Natural killer cell (primary cell): ENCODE measurements at places on chromosomes 13 and 19.

DNA sequence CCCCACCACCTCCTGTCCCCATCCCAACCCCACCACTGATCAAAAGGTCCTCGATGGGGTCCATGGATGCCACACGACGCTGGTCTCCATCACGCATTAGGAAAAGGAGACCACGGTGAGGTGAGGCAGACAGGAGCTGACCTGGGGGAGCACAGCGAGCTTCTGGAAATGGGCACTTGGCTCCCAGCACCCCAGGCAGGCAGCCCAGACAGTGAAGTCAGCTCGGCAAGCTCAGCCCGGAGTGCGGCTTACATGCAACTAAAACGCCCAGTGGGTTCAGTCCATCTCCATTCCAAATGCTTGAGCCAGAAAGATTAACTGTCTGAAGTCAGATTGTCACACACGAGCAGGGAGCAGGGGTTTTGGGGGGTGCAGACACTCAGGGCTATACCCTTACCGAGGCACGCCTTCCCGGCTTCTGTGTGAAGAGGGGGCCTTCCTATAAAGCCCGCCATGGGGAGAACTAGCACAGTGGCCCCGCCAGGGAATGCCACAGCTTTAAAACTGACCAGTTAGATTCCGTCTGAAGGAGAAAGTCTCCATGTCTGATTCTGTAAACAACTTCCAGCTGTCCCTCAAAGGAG, 79.4 kb downstream of the SPACA7 start:
- no peaks in the 10 kb centered on the region for H3K36me3 ChIP-seq
- DNase-seq, result peak; percentile 7
- no peaks in the 10 kb centered on the region for H3K27me3 ChIP-seq
- H3K4me3 ChIP-seq, result no peak overlapping the region
- no peaks in the 10 kb centered on the region for H3K4me1 ChIP-seq

DNA sequence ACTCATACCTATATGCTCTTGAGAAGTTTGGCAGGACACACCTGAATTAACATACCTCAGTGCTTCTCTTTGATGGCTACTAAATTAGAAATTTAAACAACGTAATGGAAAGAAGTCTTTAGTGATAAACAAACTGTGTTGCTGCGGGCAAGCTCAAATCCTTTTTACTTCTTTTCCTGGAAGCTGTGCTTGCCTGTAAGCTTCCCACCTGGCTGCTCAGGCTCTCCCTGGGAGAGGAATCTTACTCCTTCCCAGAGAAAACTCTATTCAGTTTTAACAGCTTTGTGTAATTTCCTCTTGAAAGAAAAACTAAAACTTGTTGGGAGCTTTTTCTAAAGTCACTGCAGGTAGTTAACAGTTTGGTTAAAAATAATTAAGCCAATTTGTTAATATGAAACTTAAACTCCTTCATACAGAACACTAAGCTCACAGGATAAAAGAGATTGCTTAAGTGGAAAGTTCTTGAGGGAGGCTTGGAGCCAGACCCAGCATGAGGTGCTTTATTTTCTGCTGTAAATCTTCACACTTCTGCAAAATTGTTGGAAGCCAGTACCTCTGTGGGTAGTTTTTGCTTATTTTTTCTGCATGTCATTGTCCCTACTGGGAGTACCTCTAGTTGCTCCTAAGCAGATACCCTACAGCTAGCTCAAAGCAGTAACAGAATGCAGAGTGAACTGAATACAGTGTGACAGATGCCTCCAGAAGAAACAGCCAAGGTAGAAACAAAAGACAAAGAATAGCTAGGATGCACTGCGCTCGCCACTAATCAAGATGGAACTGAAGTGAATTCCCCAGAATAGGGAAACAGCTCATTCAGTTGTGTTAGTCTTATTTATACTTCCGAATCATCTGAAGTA, 1253.0 kb downstream of the PCDH17 start:
- H3K36me3 ChIP-seq, result no peaks in the 10 kb centered on the region
- no peak overlapping the region for H3K27ac ChIP-seq
- no peaks in the 10 kb centered on the region for H3K27me3 ChIP-seq
- no peak overlapping the region for H3K4me3 ChIP-seq

- peak overlapping the region; percentile 71 for H3K4me3 ChIP-seq
- no peaks in the 10 kb centered on the region for H3K36me3 ChIP-seq
- peak overlapping the region; percentile 91 for H3K27ac ChIP-seq
- peaks cover 23% of the 10 kb centered on the region for H3K4me1 ChIP-seq
- no peaks in the 10 kb centered on the region for H3K27me3 ChIP-seq
Observed at GRCh38 chr13:50911081-50911631, 1.6 kb downstream of the RNASEH2B start.

DNA sequence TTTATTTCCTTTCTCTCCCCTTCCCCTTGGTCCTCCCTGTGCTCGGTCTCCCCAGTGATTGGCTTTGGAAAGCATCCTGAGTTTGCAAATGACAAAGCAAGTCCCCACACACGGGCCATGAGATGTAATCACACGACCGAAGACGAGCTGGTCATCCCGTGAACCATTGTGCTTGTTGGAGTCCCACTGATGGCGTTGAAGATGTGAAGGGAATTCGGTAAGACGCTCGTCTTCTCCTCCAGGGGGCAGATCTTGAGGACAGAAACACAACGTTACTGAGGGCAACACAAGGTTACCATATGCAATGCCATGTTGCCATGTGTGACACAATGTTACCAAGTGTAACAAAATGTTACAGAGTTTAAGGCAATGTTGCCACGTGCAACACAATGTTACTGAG, 42.0 kb upstream of the SLC15A1 start:
- H3K27me3 ChIP-seq, result no peaks in the 10 kb centered on the region
- H3K4me1 ChIP-seq, result no peaks in the 10 kb centered on the region
- H3K4me3 ChIP-seq, result no peak overlapping the region

DNA sequence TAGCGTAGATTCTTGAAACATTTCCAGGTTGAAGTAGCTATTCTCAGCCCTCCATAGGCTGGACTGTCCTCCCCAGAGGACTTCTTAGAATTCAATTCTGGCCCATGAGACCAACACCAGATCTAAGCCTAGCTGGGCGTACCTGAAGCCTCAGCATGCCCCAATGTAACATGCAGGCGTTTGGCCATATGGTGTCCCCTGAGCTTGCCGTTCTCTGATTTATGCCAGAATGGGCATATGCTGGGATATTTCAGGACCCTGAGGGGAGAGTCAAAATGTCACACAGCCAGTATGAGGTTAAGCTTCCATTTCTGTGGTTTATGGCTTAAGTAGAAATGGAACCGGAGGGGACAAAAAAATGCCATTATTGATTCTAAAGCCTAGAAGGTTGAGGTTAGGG, 317.7 kb upstream of the OBI1 start:
- H3K4me3 ChIP-seq, result no peak overlapping the region
- H3K4me1 ChIP-seq, result no peaks in the 10 kb centered on the region
- no peak for DNase-seq

DNA sequence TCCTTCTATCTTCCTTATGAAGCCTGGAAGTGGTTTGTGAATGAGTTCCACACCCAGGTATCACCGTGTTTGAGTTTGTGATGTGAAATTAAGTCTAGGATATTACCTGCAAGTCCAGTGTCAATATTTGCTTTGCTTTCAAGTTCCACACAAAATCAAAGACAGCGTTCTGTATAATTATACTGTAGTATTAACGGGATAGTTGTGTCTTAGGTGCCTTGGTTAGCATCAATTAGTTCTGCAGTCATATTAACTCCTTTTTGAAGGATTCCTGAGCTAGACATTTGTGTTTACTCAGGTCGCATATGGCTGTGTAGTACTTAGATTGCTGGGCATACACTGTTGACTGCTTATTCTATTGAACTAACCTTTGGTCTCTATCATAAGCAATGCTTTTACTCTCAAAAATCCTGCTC, 54.4 kb downstream of the ERCC5 start:
- no peak overlapping the region for H3K4me3 ChIP-seq
- H3K27ac ChIP-seq, result no peak overlapping the region
- H3K27me3 ChIP-seq, result no peaks in the 10 kb centered on the region
- H3K36me3 ChIP-seq, result no peaks in the 10 kb centered on the region

GRCh38 chr19:34082289-34083077, 89.8 kb upstream of the LSM14A start:
- no peaks in the 10 kb centered on the region for H3K4me1 ChIP-seq
- no peak for DNase-seq

DNA sequence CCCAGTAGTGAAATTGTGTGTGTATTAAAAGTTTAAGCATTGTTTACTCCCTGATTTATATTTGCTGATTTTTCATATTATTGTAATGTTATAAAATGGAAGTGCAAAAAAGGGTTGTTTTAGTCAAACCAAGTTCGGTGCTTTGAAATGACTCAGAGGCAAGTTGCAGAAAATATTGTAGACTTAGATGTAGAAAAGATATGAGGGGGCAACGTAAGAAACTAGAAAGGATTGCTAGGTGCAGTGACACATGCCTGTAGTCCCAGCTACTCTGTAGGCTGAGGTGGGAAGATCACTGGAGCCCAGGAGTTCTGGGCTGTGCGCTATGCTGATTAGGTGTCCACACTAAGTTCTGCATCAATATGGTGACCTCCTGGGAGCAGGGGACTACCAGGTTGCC, 16.1 kb upstream of the LPAR6 start:
- no peaks in the 10 kb centered on the region for H3K4me1 ChIP-seq
- no peak for DNase-seq

DNA sequence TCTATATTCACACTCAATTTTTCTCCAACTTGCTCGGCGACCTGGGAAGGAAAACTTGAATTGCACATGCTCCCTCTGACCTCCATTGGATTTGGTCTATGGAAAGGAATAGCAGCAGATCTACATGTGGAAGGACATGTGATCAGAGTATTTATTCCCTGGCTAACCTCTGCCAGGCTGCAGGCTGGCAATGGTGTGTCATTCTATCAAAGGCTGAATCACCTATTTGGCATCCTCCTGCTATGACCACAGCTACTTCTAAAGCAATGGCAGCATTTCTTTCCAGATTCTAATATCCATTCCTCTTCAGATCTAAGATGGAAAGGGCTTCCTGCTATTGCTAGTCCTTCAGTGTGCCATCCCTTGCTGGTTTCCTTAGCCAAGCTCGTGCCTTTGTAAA, 144.3 kb upstream of the FREM2 start:
- no peaks in the 10 kb centered on the region for H3K36me3 ChIP-seq
- no peaks in the 10 kb centered on the region for H3K4me1 ChIP-seq
- DNase-seq, result no peak
- H3K27ac ChIP-seq, result no peak overlapping the region
- H3K27me3 ChIP-seq, result no peaks in the 10 kb centered on the region

DNA sequence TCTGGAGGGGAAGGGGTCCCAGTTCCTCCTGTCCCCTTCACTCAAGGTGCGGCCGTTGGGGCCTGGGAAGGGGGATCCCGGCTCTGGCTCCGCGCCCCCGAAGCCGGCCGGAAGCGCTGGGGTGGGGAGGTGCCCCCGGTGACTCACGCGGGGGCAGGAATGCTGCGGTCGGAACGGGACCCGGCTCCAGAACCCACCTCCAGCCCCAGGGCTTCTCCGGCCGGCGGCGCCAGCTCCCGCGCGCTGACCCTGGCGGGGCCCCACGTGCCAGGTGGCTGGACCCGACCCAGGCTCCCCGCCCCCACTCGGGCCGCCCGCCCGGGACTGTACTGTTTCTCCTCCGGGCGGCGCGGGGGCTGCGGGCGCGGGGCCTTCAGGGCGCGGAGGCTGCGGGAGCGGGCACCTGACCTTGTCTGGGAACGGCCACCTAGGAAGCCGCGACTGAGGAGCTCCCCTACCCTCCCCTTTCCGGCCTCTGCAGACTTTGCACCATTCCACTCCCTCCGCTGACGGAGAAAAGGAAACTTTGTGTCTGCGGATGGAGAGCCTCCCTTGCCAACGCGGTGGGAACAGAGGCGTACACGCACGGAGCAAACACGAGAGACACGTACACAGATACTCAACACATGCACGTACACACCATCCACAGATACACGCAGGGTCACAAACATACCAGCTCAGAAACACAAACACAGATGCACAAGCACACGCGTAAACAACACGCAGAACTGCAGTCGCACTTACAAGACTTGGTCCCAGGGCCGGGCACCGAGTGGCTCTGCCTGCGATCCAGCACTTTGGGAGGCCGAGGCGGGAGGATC, 7.2 kb downstream of the AXL start:
- H3K4me1 ChIP-seq, result peaks cover 12% of the 10 kb centered on the region
- H3K27me3 ChIP-seq, result peaks cover 11% of the 10 kb centered on the region
- no peak overlapping the region for H3K4me3 ChIP-seq
- H3K27ac ChIP-seq, result no peak overlapping the region
